Activated T-cell treated with anti-CD3 and anti-CD28 coated beads for 48 hours (primary cell): ENCODE measurements at places on chromosomes 6 and 20.

- no peak for DNase-seq
These were observed 451.7 kb downstream of the QKI start for GRCh38 chr6:163866192-163866591.

GRCh38 chr6:40477246-40478126 lies 109.7 kb downstream of the LRFN2 start:
- no peak for DNase-seq

GRCh38 chr6:144006736-144007477 lies 1.2 kb downstream of the PLAGL1 start:
- DNase-seq: no peak

DNA sequence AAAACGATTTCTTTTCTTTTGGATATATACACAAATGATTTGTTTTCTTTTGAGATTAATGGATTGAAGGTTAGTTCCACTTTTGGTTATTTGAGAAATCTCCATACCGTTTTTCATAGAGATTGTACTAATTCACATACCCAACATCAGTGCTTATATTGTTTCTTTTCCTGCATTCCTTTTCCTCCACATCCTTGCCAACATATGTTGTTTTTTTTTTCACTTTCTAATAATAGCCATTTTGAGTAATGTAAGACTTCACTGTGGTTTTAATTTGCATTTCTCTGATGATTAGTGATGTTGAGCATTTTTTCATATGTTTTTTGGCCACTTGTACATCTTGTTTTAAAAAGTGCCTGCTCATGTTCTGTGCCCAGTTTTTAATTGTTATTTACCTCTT lies 846.4 kb upstream of the EYS start:
- no peak for DNase-seq

DNA sequence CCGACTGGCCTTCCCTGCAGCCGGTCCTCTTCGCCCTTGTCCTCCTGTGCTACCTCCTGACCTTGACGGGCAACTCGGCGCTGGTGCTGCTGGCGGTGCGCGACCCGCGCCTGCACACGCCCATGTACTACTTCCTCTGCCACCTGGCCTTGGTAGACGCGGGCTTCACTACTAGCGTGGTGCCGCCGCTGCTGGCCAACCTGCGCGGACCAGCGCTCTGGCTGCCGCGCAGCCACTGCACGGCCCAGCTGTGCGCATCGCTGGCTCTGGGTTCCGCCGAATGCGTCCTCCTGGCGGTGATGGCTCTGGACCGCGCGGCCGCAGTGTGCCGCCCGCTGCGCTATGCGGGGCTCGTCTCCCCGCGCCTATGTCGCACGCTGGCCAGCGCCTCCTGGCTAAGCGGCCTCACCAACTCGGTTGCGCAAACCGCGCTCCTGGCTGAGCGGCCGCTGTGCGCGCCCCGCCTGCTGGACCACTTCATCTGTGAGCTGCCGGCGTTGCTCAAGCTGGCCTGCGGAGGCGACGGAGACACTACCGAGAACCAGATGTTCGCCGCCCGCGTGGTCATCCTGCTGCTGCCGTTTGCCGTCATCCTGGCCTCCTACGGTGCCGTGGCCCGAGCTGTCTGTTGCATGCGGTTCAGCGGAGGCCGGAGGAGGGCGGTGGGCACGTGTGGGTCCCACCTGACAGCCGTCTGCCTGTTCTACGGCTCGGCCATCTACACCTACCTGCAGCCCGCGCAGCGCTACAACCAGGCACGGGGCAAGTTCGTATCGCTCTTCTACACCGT lies 6.1 kb downstream of the UBD start:
- DNase-seq: peak; percentile 25

GRCh38 chr6:163151212-163151611 lies 263.3 kb upstream of the QKI start:
- DNase-seq: no peak

GRCh38 chr20:57301026-57301425 lies 28.6 kb upstream of the SPO11 start:
- DNase-seq: no peak

GRCh38 chr6:107679457-107679856 lies 144.7 kb downstream of the SCML4 start:
- no peak for DNase-seq

DNA sequence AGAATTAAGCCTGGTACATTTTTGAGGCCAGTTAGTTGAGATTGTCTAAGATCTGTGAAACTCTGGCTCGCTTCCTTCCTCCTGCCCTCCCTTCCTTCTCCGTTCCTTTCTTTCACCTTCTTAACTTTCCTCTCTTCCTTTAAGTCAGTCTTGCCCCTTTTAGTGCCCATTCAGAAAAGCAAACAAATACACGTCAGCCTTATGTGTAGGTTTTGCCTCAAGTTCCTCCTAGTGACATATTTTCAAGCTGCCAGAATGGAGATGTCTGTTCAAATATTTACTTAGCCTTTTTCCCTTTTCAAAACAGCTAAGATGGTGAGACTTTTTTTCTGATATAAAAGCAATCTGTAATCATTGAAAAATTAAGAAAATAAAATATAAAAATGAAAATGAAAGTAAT lies 178.4 kb downstream of the FARS2 start:
- no peak for DNase-seq

GRCh38 chr6:156423829-156424228 lies 353.3 kb upstream of the ARID1B start:
- no peak for DNase-seq

GRCh38 chr20:37254114-37254878 lies 7.3 kb downstream of the GHRH start:
- DNase-seq: no peak

DNA sequence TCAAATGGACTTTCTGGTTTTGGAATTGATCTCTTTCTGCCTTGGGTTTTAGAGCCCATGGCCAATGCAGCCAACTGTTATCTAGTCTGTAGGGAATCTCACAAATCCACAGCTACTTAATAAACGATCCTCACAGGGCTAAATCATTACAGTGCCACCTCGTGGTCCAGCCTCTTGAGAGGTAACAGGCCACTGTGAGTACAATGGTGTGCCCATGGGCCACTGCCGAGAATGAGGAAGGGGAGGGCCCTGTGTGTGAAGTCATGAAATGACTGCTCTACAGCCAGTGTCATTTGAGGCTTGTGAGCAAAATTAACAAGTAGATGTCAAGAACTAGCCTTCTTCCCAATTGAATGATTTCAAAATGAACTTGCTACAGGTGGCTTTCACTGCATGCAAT lies 54.3 kb upstream of the GMPR start:
- no peak for DNase-seq

DNA sequence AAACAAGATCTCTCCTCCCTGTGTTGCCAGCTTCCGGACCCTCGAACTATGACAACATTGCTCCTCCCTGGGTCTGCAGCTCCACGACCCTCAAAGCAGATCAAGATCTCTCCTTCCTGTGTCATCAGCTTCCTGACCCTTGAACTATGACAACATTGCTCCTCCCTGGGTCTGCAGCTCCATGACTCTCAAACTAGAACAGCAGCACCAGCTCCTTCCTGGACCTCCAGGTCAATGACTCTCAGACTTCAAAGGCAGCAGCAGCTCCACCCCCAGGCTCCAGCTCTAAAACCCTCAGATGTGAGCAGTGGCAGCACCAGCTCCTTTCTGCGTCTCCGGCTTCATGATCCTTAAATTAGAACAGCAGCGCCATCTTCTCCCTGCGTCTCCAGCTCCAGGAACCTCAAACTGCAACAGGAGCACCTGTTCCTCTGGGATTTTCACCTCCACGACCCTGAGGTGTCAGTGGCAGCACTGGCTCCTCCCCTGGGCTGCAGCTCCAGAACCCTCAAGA lies 341.0 kb upstream of the SULF2 start:
- no peak for DNase-seq

- DNase-seq: no peak
These were observed 15.0 kb upstream of the RNF8 start for GRCh38 chr6:37338745-37339255.

GRCh38 chr6:157380458-157380778 lies 572 bp upstream of the ZDHHC14 start:
- no peak for DNase-seq

DNA sequence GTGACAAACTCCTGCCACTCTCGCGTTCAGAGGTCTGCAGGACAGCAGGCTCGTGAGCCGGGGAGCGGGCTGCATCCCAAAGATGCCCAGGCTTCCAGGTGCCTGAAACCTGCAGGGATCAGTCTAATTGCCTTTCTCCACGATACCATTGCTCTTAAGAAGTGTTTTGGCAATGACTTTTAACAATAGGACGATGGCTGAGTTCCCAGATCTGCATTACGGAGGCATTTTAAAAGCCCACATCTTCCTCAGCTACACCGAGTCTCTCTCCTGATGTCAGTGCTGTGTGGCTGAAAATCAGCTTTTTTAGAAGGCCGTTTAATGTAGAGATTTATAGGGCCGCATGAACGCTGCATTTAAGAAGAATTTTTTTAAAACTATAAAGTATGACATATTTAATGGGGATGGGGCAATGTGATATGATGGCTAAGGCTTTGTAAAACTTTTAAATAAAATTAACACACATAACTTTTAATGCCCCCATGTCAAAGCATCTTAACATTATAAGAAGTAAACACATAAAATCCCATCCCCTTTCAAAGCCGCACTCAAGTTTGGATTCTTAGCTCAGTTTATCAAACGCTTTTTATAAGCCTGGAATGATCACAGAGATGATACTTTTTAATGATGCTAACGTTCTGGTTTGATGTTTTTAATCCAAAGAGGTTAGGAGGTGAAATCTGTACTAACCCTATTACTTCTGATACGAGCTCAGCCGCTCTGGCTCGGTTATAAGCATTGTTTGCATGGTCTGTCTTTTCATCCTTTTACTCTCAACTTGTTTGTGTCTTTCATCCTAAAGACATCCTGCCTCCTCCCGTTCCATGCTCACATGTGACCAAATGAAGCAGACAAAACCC lies 386.0 kb downstream of the SMOC2 start:
- no peak for DNase-seq

- DNase-seq: no peak
These were observed 642.6 kb downstream of the KIF16B start for GRCh38 chr20:15930311-15931305.

GRCh38 chr6:53159558-53159957 lies 10.9 kb upstream of the GCM1 start:
- no peak for DNase-seq

GRCh38 chr20:326645-327185 lies 1.4 kb downstream of the SOX12 start:
- no peak for DNase-seq
